Fibroblast of skin of right biceps (primary cell): ENCODE measurements at places on chromosomes 2 and 18.
A peak's percentile ranks its signal among the peaks of the same experiment; 100 is the strongest.

- no peak for DNase-seq
Measured at GRCh38 chr2:241232736-241233575, 44.5 kb downstream of the ANO7 start.

DNA sequence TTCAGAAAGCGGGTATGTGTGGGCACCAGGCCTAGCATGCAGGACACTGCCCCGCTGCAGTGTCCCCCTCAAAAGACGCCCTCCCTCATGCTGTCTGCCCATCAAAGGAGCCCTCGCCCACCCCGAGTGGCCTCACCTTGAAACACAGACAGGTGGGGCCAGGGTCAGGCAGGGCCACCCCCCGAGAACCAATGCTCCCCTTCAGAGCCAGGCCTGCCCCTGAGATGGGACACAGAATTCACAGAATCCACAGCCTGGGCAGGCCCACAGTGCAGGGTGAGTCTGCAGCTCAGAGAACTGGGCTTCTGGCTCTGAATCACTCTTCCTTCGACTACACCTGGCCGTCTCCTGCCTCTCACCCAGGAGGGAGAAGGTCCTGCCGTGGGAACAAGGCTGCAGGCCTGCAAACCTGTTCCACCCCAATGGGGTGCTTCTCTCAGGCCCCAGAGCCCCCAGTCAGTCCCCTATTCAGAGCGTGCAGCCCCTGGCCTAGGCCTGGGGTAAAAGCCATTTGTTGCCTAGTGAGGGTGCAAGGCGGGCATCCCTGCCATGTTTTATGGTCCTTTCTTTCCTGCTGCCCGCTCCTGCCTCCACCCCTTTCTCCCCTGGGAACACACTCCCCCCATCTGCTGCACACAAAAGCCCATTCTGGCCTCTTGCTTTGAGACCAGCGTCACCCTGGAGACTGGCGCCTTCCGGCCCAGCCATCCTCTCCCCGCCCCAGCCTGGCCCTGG, 11.3 kb upstream of the ARHGEF4 start:
- DNase-seq: no peak

- no peak for DNase-seq
Measured at GRCh38 chr2:54589340-54590215, 133.5 kb downstream of the SPTBN1 start.

GRCh38 chr2:195363496-195363895, 293.5 kb upstream of the SLC39A10 start:
- peak; percentile 45 for DNase-seq
